Kidney epithelial cell (primary cell): ENCODE measurements at places on chromosomes 2 and 18.

- DNase-seq: no peak
Measured at GRCh38 chr2:118974103-118974993, 32.4 kb downstream of the MARCO start.

DNA sequence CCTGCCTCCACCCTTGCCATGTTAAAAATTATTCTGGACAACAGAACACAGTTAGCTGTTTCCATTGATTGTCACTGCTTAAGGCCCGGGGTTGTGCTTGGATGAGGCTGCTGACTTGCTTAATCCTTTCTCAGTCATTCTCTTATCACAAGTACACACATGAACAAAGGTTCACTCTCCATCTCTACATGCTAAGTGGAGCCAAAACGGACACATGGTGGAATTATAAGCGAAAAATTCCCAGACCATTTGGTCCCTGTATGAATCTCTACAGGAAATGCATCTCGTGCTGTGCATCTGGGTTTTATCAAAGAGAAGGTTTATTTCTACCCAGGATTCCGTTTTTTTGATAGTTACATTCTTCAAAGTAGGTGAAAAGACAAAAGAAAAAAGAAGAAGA, 177.5 kb upstream of the ETAA1 start:
- no peak for DNase-seq

- DNase-seq: no peak
Measured at GRCh38 chr2:148922776-148923475, 47.9 kb downstream of the KIF5C start.

- DNase-seq: no peak
Measured at GRCh38 chr2:3125761-3126130, 251.9 kb downstream of the EIPR1 start.

- no peak for DNase-seq
Measured at GRCh38 chr2:46380038-46380940, 83.1 kb downstream of the EPAS1 start.

DNA sequence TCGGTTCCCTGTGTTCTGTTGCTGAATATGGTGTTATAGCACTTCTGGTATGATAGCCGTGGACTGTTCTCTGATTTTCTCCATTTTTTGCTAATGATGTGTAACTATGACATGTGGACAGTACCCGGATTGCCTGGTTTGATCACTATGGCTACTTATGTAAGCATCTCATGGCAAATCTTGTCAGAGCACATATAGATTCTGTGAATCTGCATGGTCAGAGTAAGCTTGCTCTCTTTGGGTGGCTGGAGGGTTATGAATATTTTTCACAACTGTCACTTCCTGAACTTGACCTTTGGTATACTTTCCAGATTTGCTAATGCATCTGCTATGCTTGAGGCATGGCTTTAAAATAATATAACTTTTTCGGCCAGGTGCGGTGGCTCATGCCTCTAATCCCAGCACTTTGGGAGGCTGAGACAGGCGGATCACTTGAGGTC, 36.8 kb upstream of the ATP8B1 start:
- DNase-seq: no peak

DNA sequence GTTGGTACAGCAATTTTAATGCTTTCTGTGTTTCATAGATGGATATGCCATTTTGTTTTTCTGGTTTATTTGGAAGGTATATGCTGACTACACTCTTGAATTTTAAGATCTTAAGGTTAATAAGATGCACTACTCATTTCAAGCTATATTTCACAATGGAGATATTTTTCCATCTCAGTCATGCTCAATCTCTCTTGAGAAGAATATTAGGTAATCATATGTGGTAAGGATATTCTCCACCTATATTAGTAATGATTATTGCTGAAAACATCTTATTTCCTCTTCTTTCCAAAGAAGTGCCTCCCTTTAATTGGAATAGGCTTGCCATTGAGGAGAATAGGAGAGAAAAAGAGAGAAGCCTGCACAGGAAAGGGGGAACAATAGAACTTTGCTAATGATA, 40.1 kb downstream of the EPB41L3 start:
- DNase-seq: no peak

- DNase-seq: no peak
Measured at GRCh38 chr18:31671951-31672350, 12.4 kb downstream of the B4GALT6 start.

DNA sequence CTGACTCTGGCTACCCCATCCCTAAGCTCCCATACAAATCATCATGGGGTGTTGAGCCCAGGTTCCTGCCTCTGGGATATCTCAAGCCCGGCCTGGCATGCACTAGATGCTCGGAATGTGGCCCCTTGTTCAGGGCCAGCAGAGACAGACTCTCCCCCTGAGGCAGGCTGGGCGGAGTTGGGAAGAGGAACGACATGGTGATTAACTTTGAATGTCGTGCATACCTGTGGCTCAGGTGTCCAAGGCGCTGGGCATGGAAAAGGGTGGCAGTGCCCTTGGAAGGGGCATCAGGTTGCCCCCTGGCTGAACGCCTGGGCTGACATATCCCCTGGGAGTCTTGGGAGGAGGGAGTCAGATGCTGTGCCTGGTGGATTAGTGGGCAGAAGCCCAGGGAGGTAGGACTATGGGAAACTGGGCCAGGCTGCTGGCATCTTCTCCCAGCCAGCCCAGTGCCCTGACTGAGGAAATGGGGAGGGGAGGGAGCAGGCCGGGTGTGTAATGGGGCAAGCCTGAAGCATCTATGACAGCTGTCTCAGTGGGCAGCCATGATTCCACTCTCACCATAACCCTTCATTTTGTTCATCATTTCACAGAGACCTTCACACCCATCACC, 57.8 kb upstream of the OTOF start:
- no peak for DNase-seq

GRCh38 chr2:222945887-222946286, 85.1 kb downstream of the ACSL3 start:
- no peak for DNase-seq

GRCh38 chr2:55017880-55018279, 32.4 kb downstream of the RTN4 start:
- DNase-seq: no peak

GRCh38 chr2:30165050-30165520, 18.3 kb downstream of the YPEL5 start:
- DNase-seq: peak; percentile 78

GRCh38 chr18:46480226-46480625, 176.8 kb downstream of the LOXHD1 start:
- DNase-seq: no peak

DNA sequence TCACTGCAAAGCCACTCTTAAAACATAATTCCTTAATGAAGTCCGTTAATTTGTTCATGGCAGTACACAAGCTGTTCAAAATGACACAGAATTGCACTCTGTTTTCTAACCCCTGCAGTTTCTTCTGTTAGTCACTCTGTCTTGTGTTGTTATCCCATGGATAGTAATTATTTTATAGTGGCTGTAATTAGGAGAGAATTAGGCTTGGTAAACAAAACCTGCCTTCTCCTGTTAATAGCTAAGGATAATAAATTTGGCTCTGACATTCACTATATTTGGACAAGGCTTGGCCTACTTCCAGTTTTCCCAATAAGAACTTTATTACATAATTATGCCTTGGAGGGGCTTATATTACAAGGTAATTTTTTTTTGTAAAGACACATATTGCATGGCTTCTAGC, 330.3 kb upstream of the FIGN start:
- DNase-seq: no peak

GRCh38 chr2:235026649-235027557, 75.1 kb downstream of the SH3BP4 start:
- DNase-seq: no peak

GRCh38 chr2:237011206-237011795, 74.4 kb upstream of the COPS8 start:
- DNase-seq: no peak

GRCh38 chr2:78408795-78409118, 616.7 kb upstream of the REG3G start:
- no peak for DNase-seq

GRCh38 chr2:235575431-235575830, 81.6 kb downstream of the AGAP1 start:
- DNase-seq: no peak

- peak; percentile 39 for DNase-seq
Measured at GRCh38 chr2:134368009-134368817, 114.3 kb downstream of the MGAT5 start.

DNA sequence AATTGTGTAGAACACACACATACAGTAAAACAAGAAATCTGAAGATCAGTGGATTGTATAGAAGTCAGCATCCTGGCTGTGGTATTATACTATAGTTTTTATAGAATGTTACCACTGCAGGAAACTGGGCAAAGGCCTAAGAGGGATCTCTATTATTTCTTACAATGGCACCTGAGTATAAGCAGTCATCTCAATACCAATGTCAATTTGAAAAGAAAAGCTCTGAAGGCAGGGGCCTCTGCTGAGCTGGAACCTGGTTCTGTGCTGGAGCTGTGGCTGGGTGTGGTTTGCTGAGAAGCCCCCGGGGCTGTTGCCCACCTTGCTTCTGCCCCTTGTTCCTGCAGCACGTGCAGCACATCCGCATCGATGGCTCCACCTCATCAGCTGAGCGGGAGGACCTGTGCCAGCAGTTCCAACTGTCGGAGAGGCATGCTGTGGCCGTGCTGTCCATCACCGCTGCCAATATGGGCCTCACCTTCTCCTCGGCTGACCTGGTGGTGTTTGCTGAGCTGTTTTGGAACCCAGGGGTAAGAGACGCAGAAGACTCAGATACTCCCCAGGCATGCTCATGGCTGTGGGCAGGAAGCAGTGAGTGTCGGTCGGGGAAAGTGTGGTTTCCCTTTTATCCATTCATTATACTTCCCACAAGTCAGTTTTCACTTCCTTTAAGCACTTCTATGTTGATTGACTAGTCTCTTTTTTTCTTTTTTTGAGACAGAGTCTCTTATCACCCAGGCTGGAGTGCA, 23.5 kb upstream of the RPL37A start:
- no peak for DNase-seq

- no peak for DNase-seq
Measured at GRCh38 chr2:42268528-42269151, 92.4 kb downstream of the COX7A2L start.

DNA sequence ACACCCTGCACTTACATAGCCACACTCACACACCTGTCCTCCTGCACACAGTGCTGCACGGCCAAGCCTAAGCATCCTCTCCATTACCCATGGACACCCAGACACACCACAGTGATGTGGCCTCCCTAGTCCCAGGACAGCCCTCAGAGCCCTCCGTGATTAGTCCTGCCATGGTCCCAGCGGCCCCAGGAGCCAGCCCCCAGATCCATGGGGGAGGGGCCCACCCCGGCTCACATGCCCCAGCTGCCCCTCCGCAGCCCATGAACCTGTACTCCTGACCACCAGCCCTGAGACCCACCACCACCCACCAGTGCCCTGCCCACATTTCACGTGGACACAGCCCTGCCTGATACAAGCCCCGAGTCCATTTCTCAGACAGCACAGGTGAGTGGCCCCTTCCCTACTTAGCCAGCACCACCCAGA, 8.1 kb upstream of the DUSP2 start:
- DNase-seq: no peak

DNA sequence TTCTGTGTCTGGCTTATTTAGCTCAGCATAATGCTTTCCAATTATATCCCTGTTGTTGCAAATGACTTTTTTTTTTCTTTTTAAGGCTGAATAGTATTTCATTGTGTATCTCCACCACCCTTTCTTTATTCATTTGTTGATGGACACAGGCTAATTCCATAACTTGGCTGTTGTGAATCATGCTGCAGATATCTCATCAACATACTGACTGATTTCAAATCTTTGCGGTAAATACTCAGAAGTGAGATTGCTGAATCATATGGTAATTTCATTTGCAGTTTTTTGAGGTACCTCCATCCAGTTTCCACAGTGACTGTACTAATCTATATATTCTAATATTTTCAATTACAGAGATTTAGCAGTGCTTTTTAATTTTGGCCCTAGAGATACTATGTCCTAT, 266.2 kb downstream of the TMX3 start:
- no peak for DNase-seq

DNA sequence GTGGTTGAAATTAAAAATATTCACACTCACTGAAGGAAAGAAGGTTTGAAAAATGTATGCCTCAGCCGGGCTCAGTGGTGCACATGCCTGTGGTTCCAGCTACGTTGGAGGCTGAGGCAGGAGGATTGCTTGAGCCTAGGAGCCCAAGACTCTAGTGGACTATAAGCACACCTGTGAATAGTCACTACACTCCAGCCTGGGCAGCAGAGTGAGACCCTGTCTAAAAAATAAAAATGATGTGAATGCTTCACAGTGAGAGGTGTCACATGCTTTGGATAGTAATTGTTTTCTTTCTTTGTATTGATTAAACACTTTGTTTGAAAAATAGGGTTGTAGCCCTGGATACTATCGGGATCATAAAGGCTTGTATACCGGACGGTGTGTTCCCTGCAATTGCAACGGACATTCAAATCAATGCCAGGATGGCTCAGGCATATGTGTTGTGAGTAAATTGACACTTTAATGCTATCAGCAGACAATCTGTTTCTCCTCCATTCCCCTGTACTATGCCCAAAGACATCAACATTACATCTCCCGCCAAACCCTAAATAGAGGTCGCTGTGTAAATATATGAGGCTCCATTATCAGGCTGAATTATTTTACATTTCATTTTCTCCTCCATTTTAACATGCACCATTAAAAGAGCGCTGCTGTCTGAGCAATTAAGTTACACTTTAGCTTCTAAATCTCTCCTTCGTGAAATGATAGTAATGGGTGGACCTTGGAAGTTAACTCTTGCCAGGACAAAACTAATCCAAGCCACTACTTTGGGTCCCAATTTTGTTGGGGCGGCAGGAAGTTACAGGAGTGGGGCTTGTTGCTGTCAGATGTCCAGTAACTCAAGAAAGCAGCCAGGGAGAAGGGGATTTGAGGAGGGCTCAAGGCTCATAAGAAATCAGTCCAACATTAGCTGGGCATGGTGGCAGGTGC, 138.3 kb upstream of the TTC39C start:
- no peak for DNase-seq

DNA sequence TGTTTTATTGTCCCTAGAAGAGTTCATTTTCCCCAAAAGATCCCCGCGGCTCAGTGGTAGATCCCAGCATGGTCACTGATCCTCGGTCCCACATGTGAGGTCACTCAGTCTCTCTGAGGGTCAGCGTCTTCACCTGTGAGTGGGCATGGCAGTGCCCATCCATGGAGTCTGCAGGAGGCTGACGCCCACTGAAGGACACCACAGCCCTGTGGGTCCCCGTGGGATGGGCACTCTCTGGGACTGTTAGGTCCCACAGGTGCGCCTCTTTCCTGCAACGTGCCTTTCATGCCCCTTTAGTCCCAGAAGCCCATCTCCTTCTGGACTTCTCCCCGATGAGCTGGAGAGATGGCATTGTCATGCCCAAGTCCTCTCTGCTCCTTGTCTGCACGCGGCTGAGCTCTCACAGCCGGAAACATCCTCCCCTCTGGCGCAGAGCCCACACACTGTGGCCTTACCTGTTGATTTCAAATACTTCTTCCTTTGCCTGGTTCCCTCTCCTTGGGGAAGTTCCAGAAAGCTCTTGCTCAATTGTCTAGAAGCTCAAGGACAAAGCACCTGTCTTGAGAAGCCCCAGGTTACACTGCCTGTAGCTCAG, 75.9 kb downstream of the PTGR3 start:
- no peak for DNase-seq

- DNase-seq: no peak
Measured at GRCh38 chr2:238024986-238025385, 35.8 kb upstream of the SCLY start.

GRCh38 chr2:101546376-101547058, 71.6 kb upstream of the RFX8 start:
- DNase-seq: no peak
